ENCODE measurements at places on chromosomes 16 and 17. TPM values are rescaled to one million over a fixed set of nuclear protein-coding genes. Genes with fewer than 3 reads are reported as not detected.

DNA sequence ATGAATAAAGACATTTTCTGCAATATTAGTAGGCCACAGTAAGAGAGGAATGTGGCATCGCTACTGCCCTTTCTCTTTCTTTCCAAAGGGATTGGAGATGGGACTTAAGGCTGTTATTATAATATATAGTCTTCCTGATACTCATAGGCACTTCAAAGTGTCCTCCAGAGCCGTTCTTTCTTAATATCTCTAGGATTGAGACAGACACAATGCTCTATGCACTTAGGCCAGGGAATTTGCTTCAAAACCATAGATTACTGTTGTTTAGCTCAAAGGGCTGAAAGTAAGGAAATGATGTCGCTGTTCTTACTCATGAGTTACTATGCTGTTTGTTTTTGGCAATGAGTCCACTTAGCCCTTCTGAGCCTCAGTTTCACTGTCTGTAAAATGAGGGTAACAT is 590.5 kb downstream of the CDH11 start:
- no peak overlapping the region for H3K27ac ChIP-seq
- no peaks in the 10 kb centered on the region for H3K4me1 ChIP-seq
- H3K27me3 ChIP-seq, result no peaks in the 10 kb centered on the region
- H3K4me3 ChIP-seq, result no peak overlapping the region

- no peaks in the 10 kb centered on the region for H3K27me3 ChIP-seq
- no peak overlapping the region for H3K4me3 ChIP-seq
- H3K4me1 ChIP-seq, result no peaks in the 10 kb centered on the region
- no peak overlapping the region for H3K27ac ChIP-seq
These were observed 12.0 kb upstream of the BRIP1 start for GRCh38 chr17:61875285-61875684.

Gene RNF222
- not detected for total RNA-seq

- no peak overlapping the region for H3K4me3 ChIP-seq
- H3K27me3 ChIP-seq, result no peaks in the 10 kb centered on the region
- no peak overlapping the region for H3K27ac ChIP-seq
- peaks cover 39% of the 10 kb centered on the region for H3K4me1 ChIP-seq
- no peaks in the 10 kb centered on the region for H3K36me3 ChIP-seq
These were observed 269.1 kb downstream of the FTO start for GRCh38 chr16:53973021-53973420.

Gene CNGB1
- total RNA-seq, result not detected

- H3K4me3 ChIP-seq, result no peak overlapping the region
- peaks cover 4% of the 10 kb centered on the region for H3K4me1 ChIP-seq
- no peak overlapping the region for H3K27ac ChIP-seq
- H3K27me3 ChIP-seq, result no peaks in the 10 kb centered on the region
- DNase-seq, result no peak
These were observed 9.1 kb downstream of the MRM1 start for GRCh38 chr17:36610474-36610873.

DNA sequence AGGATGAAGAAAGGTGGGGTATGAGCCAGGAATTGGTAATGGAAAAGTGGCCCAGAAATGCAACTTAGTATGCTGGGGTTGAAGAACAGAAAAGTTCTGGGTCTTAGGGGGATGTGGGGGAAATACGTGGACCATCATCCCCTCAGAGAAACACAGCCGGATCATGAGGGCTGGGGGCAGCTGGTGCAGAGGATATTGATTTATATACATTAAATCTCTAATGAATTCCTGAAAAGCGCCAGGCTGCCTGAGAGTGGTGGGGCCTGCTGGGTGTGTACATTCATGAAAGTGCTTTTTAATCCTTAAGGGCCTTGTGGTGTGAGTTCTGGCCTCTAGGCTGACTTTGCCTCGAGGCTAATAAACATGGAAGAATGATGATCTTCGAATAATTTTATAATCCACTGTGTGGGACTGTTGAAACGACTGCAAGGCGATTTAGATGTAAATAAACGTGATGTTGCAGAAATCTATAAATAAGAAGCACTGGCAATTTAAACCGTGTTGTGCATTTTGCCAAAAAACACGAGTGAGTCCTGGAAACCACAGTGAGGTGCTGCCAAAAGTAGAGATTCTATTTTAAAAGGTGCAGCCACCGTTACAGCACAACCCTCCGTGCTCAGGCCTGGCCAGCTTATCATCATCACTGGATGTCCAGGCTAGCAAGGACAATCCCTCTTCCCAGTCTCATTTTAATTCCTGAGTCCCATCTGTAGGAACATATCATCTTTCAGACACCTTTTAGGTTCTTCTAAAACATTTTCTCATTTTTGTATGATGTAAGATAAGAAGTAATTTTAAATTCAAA is 32.1 kb downstream of the PRKAR1A start:
- no peak overlapping the region for H3K4me3 ChIP-seq
- no peaks in the 10 kb centered on the region for H3K36me3 ChIP-seq
- no peaks in the 10 kb centered on the region for H3K27me3 ChIP-seq
- peaks cover 4% of the 10 kb centered on the region for H3K4me1 ChIP-seq
